ENCODE measurements at places on chromosomes 6 and 20.
A peak's percentile ranks its signal among the peaks of the same experiment; 100 is the strongest.

- no peak for DNase-seq
These were observed 317.3 kb downstream of the DOK5 start for GRCh38 chr20:54792688-54793087.

- DNase-seq: no peak
These were observed 88.2 kb downstream of the NOL4L start for GRCh38 chr20:32496811-32497533.

GRCh38 chr6:168371981-168372711, 52.6 kb upstream of the DACT2 start:
- DNase-seq: no peak

- DNase-seq: no peak
These were observed 40.8 kb downstream of the PKIB start for GRCh38 chr6:122651031-122651430.

- DNase-seq: no peak
These were observed 12.4 kb downstream of the PKIG start for GRCh38 chr20:44594730-44595129.

GRCh38 chr20:13322621-13323020, 101.5 kb downstream of the ISM1 start:
- no peak for DNase-seq

GRCh38 chr6:98833307-98834059, 891 bp upstream of the POU3F2 start:
- DNase-seq: peak; percentile 42

GRCh38 chr6:105692613-105693215, 289.8 kb upstream of the PREP start:
- no peak for DNase-seq

- no peak for DNase-seq
These were observed 2.3 kb downstream of the KCNK15 start for GRCh38 chr20:44748005-44748370.

DNA sequence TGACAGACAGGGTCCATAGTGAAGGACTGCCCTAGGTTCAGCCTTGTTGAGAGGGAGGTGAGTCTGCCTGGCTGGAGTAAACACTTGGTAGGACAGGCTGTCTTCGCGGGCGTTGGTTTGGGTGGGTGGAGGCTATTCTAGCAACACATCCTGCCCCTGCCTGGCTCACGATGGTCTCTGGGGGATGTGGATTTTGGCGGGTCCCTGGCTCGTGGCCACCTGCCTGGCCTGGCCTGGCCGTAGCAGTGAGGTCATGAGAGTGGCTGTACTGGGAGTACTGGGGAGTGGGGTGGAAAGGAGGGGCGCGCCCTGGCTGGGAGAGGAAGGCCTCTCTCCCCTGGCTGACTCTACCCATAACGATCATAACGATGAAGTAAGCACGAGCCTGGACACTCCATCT, 30.2 kb upstream of the MRPS18A start:
- no peak for DNase-seq

- DNase-seq: no peak
These were observed 66.3 kb downstream of the ATXN1 start for GRCh38 chr6:16694781-16695578.

GRCh38 chr20:47438464-47439381, 63.0 kb upstream of the NCOA3 start:
- DNase-seq: no peak

GRCh38 chr6:122495612-122496011, 24.0 kb upstream of the SERINC1 start:
- DNase-seq: peak; percentile 32

- no peak for DNase-seq
These were observed 2.3 kb upstream of the KIF16B start for GRCh38 chr20:16575390-16576140.

DNA sequence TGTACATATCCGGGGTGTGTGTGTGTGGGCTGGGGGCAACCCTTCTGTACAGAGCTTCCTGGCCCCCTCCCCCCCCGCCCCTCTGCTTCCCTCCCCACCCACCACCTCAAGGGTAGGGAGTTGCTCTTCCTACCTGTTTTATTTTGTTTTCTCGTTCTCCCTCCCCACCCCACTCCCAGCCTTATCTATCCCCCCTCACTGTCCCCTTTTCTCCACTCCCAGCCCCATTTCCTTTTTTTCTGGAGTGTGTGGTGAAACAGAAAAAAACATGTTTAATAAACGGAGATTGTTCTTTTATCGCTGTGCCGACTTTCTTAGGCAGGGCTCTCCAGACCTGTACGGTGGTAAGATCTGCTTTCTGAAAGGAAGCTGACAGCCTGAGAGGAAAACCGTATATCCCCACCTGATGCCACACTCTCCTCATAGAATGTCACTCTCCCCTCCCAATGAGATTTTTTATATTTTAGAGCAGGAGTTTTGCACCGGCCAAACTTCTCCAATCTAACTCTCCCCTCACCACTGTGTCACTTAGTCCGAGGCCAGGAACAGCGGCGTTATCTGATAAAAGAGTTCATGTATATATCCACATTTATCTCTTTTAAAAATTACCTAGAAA, 875 bp upstream of the ZBTB9 start:
- DNase-seq: no peak

DNA sequence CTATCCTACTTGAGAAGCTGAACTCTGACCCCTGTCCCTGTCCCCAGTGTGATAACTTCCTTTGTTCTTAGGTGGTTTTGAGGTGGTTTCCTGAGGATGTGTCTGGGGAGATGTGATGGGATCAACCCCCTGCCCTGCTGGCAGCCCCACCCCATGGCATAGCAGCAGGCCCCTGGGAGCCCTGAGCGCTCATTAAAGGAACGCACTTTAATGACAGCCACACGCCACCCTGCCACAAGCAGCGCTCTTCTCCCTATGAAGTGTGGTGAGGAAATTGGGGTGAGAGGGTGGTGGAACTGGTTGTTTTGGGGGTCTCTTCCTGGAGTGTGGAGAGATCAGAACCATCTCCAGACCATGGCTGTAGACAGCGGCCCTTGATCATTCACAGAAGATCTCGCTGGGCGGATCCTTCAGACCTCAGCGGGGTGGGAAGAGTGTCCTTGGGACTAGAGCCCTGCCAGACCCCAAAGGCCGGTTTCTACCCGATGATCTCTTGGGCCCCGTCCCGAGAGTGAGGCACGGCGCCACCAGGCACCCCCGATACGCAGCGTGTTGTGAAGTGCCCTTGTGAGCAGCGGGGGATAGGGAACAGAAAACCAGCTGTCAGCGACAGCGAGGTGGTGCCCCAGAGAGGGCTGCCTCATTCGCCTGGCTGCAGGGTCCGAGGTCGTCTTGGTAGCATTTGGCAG, 45.4 kb downstream of the SYNJ2 start:
- peak; percentile 95 for DNase-seq

DNA sequence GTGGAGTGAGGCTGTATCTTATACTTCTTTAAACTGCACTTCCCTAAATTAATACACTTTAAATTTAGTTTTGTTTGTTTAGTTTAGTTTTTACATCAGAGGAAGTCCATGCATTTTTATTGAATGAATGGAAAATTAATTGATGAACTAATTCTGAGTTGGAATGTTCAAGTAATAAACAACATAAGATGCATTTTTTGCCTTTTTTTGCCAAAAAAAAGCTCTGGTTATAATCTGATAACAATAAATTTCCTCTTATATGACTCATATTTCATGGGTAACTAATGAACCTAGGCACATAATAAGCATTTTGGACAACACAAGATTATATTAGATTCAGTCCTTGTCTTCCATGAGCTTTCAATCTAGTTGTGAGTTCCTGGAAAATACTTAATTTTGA, 323.1 kb downstream of the CENPW start:
- no peak for DNase-seq

DNA sequence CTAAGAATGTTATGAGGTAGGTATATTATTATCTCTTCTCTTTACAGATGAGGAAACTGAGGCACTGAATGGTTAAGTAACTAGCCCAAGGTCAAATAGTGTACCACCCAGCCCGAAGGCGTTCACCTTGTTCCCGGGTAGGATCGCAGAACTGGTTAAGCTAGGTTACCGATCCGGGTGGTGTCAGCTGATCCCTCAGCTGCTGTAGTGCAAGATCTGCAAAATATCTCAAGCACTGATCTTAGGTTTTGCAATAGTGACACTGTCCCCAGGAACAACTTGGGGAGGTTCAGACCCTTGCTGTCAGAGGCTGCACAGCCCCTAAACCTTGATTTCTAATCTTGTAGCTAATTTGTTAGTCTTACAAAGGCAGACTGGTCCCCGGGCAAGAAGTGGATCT, 28.1 kb downstream of the SLC52A3 start:
- DNase-seq: no peak

- no peak for DNase-seq
These were observed 364.0 kb upstream of the ARID1B start for GRCh38 chr6:156413154-156413553.

DNA sequence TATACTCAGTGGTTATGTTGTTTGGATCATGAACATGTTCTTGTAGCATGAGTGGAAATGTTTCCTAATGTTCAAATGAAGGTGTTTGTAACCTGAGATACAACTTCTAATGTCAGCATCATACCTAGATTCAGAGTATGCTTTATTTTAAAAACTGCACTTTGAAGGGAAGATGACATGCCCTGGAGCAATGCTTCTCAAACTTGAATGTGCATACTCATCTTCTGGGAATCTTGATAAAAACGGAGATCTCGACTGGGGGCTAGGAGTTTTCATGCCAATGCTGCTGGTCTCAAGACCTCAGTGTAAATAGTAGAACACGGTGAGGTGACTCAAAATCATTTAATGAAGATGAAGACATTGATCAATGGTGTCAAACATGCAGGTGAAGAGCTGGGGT, 440.0 kb upstream of the NOX3 start:
- DNase-seq: no peak

DNA sequence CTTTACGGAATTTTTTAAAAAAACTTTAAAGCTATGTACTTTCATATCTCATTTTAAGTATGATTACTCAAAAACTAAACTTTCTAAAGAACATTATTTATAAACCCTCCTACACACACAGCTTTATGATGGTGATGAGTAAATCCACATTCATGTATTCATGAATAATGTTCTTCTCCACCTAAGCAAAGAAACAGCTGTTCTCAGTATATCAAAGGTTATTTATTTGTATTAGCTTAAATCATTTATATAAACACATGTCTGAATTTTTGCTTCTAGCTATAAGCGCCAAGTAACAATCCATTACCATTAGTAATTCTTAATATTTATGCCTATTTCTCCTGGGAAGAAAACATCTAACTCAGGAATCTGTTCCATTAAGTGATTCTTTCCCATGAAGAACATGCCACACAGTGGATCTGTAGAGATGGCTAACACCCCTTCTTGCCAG, 63.3 kb downstream of the SMLR1 start:
- no peak for DNase-seq

GRCh38 chr6:114063956-114064355, 93.0 kb upstream of the HDAC2 start:
- no peak for DNase-seq

- DNase-seq: no peak
These were observed at the start of gene SLC35F1 for GRCh38 chr6:117906958-117907600. SLC35F1 (plus strand) TSS chr6:117907264.

- no peak for DNase-seq
These were observed 1.3 kb upstream of the CNKSR3 start for GRCh38 chr6:154511791-154512190.

GRCh38 chr20:36010076-36010475, 41.7 kb downstream of the CNBD2 start:
- DNase-seq: no peak

- no peak for DNase-seq
These were observed 325.6 kb downstream of the BTBD3 start for GRCh38 chr20:12243327-12243726.

DNA sequence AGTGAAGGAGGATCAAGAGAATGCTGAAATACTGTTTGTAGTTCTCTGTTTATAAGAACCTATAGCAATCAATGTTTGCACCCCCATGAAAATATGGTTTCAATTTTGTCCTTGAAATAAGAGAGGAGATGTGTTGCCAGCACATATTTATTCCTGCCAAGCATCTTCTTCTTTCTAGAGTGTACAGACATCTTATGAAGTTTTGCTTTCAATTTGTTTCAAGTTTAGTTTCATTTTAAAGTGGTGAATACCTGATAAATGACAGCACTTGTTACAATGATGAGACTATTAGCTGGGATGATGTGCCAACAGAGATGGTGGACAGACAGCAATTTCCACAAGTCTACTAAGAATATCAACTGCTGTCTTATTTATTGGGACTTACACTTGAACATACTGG, 39.2 kb upstream of the CENPW start:
- no peak for DNase-seq

- DNase-seq: no peak
These were observed 15.2 kb downstream of the PRND start for GRCh38 chr20:4736875-4737274.

- DNase-seq: peak; percentile 52
These were observed 95.5 kb upstream of the SCGN start for GRCh38 chr6:25556516-25556915.

DNA sequence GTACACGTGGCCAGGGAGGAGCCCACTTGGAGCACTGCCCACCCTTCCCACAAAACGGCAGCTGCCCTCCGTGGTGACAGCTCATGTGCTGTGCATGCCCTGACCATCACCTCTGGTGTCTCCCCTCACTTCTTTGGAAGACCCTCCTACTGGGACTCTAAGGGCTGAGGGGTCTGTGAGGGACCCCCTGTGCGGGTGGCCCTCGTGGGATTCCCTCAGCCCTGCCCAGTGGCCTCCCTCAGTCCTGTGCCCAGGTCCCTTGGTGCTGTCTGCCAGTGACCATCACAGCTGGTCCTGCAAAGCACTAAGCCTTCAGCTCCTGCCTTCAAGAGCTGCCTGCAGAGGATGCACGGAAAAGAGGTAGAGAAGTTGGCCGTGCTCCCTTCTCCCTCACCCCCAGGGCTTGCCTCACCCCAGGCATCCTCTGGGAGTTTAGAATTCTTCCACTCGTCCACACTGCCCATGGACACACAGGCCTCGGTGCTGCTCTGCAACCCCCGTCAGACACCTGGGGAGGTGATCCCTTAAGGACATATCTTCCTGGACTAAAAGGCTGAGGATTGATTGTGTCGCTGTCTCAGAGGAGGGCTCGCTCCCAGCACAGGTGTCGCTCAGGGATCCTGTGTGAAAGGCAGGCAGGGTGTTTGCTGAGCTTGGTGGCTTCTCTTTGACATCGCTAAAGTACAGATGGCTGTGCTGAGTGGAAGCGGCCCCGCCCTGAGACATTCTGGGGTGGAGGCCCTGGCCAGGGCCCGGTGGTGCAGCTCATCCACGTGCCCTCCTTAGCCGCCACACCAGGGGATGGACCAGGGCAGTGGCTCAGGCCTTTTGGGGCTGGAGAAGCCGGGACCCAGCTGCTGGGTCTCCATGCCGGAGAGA, 119.5 kb upstream of the FRMD1 start:
- no peak for DNase-seq

DNA sequence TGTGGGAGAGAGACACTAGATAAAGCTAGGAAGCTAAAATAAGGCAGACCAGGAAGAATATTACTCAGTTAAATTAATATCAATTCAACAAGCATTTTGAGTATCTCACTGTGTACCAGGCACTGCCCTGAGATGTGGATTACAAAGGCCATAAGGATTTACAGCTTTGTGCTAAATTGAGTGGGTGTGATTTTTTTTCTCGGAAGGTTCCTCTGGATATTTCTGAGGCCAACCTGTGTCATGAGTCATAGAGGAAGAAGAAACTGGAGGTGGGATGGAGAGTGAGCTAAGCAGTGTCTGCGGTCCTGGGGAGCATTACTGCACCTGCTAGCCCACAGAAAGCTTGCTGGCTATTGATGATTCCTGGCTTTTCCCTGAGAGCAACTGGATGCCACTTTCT, 135.2 kb downstream of the RFPL4B start:
- DNase-seq: no peak

GRCh38 chr6:45803071-45803470, 212.6 kb downstream of the CLIC5 start:
- DNase-seq: no peak

GRCh38 chr6:87237804-87238203, 82.4 kb downstream of the ZNF292 start:
- no peak for DNase-seq

GRCh38 chr6:161498359-161498758, 224.5 kb upstream of the AGPAT4 start:
- DNase-seq: no peak

All from KG1 (cell line).